ENCODE measurements at places on chromosomes 6 and 20. TPM values are rescaled to one million over a fixed set of nuclear protein-coding genes. Genes with fewer than 3 reads are reported as not detected.

Gene TRIM40
- not detected for total RNA-seq

Gene EBF4
- 1.2 TPM for total RNA-seq

Gene TRIM15
- not detected for total RNA-seq

Gene ADGB
- not detected for total RNA-seq

Gene BMP2
- 5.0 TPM for total RNA-seq

Gene CLDN20
- total RNA-seq = not detected

Gene SPINT4
- not detected for total RNA-seq

Gene LST1
- not detected for total RNA-seq

Gene BPIFB2
- not detected for total RNA-seq

Gene CST7
- total RNA-seq = 0.37 TPM

Gene PCIF1
- 12.9 TPM for total RNA-seq

Gene SLC22A3
- 2.9 TPM for total RNA-seq

Gene EYA2
- 1.6 TPM for total RNA-seq

Gene ZBTB46
- 16.7 TPM for total RNA-seq

Gene NAA20
- 42.0 TPM for total RNA-seq

Gene PSORS1C2
- not detected for total RNA-seq

Gene FRK
- total RNA-seq = 0.33 TPM

Gene RPS18
- total RNA-seq = 3,212 TPM

Gene TBXT
- total RNA-seq = not detected

Gene DCBLD1
- 81.0 TPM for total RNA-seq

Gene NKAPL
- 1.9 TPM for total RNA-seq

Gene SPATS1
- total RNA-seq = not detected

Gene ILRUN
- total RNA-seq = 60.2 TPM

Gene MYLK4
- total RNA-seq = 0.25 TPM

Gene TRAPPC3L
- total RNA-seq = not detected

Gene DNAAF9
- total RNA-seq = 11.4 TPM
